ENCODE measurements at places on chromosomes 16 and 17.

- no peak for DNase-seq
These were observed 2.3 kb upstream of the NT5M start for GRCh38 chr17:17300624-17301568.

- DNase-seq: peak; percentile 64
These were observed 80.1 kb downstream of the DNAH17 start for GRCh38 chr17:78497115-78497540.

- DNase-seq: no peak
These were observed 83.3 kb downstream of the WDR59 start for GRCh38 chr16:74901606-74902005.

GRCh38 chr17:29565643-29566472 is 979 bp downstream of the ABHD15 start:
- peak; percentile 52 for DNase-seq

DNA sequence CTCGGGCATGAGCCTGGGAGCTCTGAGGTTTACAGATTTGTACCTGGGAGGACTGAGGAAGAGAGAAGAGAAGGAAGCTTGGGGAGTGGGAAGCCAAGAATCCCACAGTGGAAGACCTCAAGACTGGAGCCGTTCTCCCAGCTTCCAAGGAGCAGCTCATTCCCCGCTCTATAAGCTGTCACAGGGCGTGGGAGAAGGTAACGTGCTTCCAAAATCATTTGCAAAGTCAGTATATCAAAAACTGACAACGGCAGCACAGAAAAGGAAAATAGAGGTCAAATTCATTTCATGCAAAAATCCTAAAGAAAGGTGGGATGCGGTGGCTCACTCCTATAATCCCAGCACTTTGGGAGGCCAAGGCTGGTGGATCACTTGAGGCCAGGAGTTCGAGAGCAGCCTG is 7.8 kb downstream of the PIK3R5 start:
- DNase-seq: no peak

- no peak for DNase-seq
These were observed 13.5 kb upstream of the MTMR4 start for GRCh38 chr17:58527949-58528348.

DNA sequence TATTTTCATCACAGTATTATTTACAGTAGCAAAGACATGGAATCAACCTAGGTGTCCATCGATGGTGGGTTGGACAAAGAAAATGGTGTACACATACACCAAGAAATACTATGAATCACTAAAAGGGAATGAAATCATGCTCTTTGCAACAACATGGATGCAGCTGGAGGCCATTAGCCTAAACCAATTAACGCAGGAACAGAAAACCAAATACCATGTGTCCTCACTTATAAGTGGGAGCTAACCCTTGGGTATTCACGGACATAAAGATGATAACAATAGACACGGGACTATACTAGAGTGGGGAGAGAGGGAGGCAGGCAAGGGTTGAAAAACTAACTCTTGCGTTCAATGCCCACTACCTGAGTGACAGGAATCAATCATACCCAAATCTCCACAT is 41.0 kb downstream of the MRPS23 start:
- DNase-seq: no peak

DNA sequence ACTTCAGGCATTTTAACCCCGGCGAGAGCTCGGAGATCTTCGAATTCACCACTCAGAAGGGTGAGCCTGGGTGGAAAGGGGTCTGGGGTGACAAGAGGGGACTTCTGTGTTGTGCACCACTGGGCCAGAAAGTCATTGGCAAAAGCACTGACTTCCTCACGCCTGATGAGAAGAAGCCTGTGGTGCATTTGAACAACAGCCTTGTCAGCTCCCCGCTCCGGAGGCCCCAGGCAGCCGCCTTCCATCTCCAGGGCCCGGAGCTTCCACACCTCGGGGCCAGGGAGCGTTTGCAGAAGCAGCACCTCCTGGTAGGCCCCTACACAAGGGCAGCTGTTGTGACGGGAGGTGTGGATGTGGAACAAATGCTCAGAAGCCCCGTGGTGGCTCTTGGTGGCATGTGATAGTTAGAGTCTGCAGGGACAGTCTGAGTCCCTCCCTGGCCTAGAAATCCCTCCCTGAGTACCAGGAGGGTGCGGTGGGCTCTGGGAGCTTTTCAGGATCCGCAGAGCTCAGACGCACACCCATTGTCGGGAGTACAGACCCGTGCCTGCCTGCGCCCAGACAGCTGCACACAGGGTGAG is 9.7 kb downstream of the CACNG1 start:
- no peak for DNase-seq

DNA sequence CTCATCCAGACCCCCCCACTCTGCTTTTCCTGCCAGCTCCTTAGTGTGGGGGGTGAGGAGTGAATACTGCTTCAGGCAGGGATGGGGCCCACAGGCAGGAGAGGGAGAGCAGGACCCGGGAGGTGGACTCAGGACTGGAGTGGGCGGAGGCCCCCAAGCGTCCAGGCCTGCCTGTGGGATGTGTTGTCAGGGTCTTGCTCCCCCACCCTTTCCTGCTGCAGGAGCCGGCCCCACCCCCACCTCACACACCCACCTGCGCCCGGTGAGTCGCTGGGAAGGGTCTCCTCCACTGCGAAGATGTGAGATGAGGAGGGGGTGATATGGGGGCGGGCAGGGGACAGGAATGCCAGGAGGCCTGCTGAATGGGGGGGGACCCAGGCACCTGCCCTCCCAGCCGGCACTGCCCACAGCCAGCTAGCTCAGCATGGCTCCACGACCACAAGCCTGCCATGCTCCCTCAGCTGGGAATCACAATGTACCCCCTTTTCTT is 1.1 kb downstream of the FAM171A2 start:
- no peak for DNase-seq

DNA sequence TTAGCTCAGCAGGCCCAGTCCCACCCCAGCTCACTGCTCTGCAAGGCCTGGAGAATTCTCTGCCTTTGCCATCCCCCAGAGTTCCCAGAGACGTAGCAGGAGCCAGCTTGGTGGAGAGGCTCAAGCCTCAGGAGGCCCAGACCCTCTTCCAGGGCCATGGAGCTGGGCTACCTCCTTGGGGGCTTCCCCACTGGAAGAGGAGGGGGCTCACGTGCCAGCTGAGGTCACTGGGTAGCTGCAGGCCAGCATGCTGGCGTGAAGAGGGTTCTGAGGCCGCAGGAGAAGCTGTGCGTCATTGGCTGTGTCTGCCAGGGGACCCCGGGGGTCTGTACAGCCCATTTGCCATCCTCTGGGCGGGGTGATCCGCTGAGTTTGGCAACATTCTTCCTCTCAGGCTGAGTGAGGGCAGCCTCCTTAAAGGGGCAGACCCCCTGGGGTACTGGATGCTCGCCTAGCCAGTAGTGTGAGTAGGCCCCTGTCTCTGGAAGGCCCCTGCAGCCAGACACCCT is 131.6 kb downstream of the RAB11FIP4 start:
- DNase-seq: no peak

DNA sequence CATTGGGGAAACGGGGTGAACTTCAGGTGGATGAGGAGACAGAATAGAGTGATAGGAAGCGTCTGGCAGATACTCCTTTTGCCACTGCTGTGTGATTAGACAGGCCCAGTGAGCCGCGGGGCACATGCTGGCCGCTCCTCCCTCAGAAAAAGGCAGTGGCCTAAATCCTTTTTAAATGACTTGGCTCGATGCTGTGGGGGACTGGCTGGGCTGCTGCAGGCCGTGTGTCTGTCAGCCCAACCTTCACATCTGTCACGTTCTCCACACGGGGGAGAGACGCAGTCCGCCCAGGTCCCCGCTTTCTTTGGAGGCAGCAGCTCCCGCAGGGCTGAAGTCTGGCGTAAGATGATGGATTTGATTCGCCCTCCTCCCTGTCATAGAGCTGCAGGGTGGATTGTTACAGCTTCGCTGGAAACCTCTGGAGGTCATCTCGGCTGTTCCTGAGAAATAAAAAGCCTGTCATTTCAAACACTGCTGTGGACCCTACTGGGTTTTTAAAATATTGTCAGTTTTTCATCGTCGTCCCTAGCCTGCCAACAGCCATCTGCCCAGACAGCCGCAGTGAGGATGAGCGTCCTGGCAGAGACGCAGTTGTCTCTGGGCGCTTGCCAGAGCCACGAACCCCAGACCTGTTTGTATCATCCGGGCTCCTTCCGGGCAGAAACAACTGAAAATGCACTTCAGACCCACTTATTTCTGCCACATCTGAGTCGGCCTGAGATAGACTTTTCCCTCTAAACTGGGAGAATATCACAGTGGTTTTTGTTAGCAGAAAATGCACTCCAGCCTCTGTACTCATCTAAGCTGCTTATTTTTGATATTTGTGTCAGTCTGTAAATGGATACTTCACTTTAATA is 7.0 kb upstream of the TMEM235 start:
- DNase-seq: no peak

DNA sequence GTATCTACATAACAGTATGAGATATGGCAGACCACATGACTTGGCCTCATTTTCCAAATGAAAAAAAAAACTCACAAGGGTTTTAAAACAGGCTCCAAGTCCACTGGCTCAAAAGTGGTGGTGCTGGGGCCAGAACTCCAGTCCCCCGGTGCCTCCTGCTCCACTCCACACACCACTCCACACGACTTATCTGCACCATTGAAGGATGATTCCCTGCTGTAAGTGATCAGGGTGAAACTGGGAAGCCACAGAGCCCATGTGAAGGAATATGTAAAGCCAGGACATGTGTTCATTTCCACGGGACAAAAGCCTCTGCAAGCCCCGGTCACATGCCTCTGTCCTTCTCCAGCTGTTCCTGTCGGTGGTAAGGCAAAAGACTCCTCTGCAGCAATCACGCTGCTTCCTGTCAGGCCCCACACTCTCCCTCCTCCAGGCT is 97.2 kb downstream of the ZNF18 start:
- DNase-seq: no peak

DNA sequence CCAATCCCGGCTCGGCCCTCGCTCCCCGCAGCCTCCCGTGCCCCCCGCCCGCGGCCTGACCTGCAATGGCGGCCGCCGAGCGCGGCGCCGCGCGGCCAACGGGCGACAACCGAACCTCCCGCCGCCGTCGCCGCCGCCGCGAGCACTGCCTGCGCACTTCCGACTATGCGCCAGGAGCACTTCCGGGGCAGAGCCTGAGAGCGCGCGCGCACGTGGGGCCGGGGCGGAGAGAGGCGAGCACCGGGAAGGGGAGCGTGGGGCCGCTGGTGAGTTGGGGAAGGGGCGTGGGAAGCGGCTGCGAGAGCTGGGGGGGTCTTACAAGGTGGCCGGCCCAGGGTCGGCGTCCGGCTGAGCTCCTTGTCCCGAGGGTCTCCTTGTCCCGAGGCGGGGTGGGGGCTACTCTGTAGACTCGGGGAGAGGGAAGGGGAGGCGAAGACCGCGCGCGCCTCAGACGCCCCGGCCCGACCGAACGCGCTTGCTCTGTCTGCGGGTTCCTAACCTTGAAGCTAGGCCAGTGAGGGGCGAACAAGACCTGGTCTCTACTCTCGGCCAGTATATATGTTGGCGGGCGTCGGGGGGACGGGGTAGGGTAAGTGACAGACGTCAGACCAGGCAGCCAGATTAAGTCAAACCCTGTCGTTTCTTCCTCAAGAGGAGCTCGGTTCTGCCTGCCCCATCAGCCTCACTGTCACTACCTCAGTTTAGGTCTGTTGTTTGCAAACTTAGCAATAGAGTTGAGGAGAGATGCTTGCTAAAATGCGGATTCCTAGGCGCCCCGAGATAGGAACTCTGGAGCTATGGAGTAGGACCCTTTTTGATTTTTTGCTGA is at the start of the genes CHTF8 and UTP4:
CHTF8 (minus strand) TSS at position 165 of the 829 bp plus-strand sequence. CDS start 11,130 bp downstream, outside the sequence.
UTP4 (plus strand) TSS at position 226 of the 829 bp plus-strand sequence. CDS start 811 bp downstream, outside the sequence.
- peak; percentile 69 for DNase-seq

- no peak for DNase-seq
These were observed 208.5 kb upstream of the TNRC6C start for GRCh38 chr17:77749989-77750388.

DNA sequence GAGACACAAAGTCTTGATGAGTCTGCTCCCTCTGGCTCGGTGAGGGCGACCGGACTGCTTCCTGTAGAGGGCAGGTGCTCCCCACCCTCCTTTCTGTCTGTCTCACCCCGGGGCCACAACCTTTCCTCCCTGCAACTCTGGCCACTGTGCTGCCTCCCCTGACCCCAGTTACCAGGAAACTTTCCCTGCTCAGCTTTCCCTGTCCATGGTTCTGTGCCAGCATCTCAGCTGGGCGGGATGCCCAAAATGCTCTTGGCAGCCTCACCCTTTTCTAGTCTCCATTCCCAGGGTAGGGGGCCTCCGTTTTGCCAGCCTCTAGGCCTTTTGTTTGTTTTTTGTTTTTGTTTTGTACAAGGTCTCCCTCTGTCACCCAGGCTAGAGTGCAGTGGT is 1.4 kb downstream of the PLD2 start:
- DNase-seq: no peak
